Right lobe of liver (tissue), 6 donors: ENCODE measurements at places on chromosomes 1 and 21. TPM values are rescaled to one million over a fixed set of nuclear protein-coding genes. Genes with fewer than 3 reads are reported as not detected.

- no peak overlapping the region for H3K27ac ChIP-seq
- no peaks in the 10 kb centered on the region for H3K27me3 ChIP-seq
- DNase-seq: no peak
- H3K4me1 ChIP-seq: no peaks in the 10 kb centered on the region
Observed at GRCh38 chr21:42590431-42591131, 62.8 kb upstream of the PDE9A start.

SYNC gene
- total RNA-seq: 0.29 TPM

GRCh38 chr1:180254854-180255253 lies 24.8 kb downstream of the LHX4 start:
- H3K27ac ChIP-seq: no peak overlapping the region
- no peaks in the 10 kb centered on the region for H3K27me3 ChIP-seq
- no peak for DNase-seq
- no peaks in the 10 kb centered on the region for H3K4me1 ChIP-seq
- no peak overlapping the region for H3K4me3 ChIP-seq
- no peaks in the 10 kb centered on the region for H3K36me3 ChIP-seq

DNA sequence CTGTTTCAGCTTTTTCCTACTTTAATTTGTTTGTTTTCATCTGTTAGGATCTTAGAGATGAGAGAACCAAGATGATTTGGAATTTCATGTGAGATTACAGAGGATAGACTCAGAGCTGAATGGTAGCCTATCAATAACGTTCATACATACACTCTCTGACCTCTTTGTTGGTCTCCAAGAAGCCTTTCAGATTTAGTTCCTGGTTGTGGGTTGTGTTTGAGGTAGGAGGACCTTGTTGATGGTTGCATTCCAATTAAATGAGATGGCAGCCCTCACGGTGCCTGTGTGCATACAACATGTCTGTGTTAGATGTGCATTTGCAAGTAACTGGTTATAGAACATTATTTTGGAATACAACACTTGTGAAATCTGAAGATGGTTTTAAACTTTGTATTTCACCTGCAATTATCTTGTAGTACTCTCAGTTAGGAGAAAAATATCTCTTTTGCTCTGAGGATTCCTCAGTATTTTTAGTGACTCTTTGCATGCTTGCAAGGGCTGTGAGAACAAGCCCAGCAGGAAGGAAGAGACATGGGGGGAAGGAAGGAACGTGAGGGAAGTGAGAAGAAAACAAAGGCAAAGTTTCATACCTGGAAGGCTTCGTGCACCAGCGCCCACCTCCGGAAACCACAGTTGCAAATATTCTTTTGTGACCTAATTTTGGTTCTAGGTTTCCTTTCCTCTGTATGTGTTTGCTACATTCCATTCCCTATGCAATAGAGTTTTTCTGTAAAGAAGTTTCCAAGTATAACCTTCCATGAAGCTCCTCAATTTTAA lies 291.8 kb downstream of the DISC1 start:
- DNase-seq: no peak
- no peaks in the 10 kb centered on the region for H3K27me3 ChIP-seq
- H3K4me1 ChIP-seq: no peaks in the 10 kb centered on the region
- H3K36me3 ChIP-seq: no peaks in the 10 kb centered on the region
- no peak overlapping the region for H3K27ac ChIP-seq

GRCh38 chr21:37452227-37452626 lies 85.7 kb downstream of the DYRK1A start:
- peaks cover 75% of the 10 kb centered on the region for H3K4me1 ChIP-seq
- DNase-seq: no peak
- H3K4me3 ChIP-seq: no peak overlapping the region

C4BPB gene
- 222 TPM for total RNA-seq

DNA sequence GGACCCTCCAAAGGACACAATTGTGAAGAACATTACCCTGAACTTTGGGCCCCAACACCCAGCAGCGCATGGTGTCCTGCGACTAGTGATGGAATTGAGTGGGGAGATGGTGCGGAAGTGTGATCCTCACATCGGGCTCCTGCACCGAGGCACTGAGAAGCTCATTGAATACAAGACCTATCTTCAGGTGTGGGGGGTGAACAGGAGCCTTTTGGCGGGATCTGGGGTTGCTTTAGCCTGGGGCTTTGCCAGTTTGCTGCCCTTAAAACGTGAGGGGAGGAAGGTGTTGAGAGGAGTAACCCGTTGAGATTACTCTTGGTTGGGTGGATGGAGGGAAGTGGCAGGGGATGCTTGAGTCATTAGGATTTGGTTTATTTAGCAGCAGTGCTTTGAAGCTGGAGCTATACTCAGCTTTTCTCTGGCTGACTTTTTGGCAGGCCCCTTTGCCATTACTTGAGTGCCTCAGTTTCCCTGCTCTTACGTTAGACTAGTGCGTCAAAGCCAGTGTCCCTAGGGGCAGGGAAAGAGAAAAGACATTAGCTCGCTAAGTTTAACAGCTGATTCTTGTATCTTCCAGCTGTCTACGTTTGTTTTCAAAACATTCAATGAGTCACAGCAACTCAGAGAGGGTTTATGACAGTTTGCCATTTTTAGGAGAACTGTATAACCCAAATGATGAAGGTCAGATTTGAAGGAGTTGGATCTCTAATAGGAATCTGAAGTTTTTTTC lies 4.4 kb downstream of the NDUFS2 start:
- H3K27ac ChIP-seq: peak overlapping the region; percentile 58
- H3K4me3 ChIP-seq: no peak overlapping the region
- H3K36me3 ChIP-seq: peaks cover 69% of the 10 kb centered on the region
- no peak for DNase-seq
- H3K4me1 ChIP-seq: no peaks in the 10 kb centered on the region

- no peak overlapping the region for H3K27ac ChIP-seq
- H3K27me3 ChIP-seq: no peaks in the 10 kb centered on the region
- no peak for DNase-seq
- no peak overlapping the region for H3K4me3 ChIP-seq
Observed at GRCh38 chr1:95138223-95138622, 21.1 kb downstream of the TLCD4 start.

DNA sequence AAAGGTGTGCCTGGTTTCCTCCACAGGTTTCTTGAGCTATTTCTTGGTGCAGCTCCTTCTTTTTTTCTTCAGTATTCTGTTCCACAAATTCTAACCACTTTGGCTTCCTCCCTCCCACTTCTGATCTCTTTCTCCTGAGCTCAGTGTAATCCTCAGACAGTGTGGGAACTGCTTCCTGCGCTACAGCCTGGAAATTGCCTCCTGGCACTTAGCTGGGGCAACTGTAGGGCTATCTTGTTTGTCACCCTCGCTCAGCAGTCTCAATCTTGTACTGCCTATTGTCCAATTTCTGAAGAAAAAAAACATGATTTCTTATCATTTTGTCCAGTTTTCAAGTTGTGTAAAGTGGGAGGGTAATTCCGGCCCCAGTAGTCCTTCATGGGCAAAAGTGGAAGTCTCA lies 24.0 kb upstream of the GALNT2 start:
- H3K27me3 ChIP-seq: no peaks in the 10 kb centered on the region
- no peak overlapping the region for H3K4me3 ChIP-seq
- DNase-seq: no peak
- no peaks in the 10 kb centered on the region for H3K4me1 ChIP-seq
- H3K27ac ChIP-seq: no peak overlapping the region
- H3K36me3 ChIP-seq: no peaks in the 10 kb centered on the region

GRCh38 chr1:18299441-18300338 lies 181.0 kb upstream of the KLHDC7A start:
- no peaks in the 10 kb centered on the region for H3K36me3 ChIP-seq
- no peak for DNase-seq
- H3K27me3 ChIP-seq: no peaks in the 10 kb centered on the region
- H3K4me3 ChIP-seq: no peak overlapping the region

GRCh38 chr1:54934869-54935268 lies 45.6 kb upstream of the TMEM61 start:
- H3K27ac ChIP-seq: no peak overlapping the region
- no peaks in the 10 kb centered on the region for H3K36me3 ChIP-seq
- no peak for DNase-seq
- no peak overlapping the region for H3K4me3 ChIP-seq
- H3K27me3 ChIP-seq: no peaks in the 10 kb centered on the region
- H3K4me1 ChIP-seq: no peaks in the 10 kb centered on the region

DNA sequence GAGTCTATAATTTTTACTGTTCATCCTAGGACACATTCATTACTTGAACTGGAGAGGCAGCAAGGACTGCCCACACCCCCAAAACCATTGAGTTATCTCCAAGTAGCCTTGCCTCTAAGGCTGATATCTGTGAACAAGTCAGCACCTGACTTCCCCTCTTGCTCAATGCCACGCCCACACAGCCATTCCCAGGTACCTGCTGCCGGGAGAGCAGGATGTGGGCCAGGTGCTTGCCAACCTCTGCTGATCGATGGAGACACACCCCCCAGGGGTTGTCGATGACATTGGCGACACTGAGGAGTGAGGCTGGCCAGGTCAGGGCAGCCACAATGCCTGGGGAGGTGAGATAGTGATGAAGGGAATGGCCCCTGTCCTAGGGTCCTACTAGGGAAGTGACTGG lies 60.1 kb downstream of the TMCO4 start:
- no peaks in the 10 kb centered on the region for H3K36me3 ChIP-seq
- no peak overlapping the region for H3K27ac ChIP-seq
- no peak overlapping the region for H3K4me3 ChIP-seq
- peak; percentile 68 for DNase-seq
- peaks cover 20% of the 10 kb centered on the region for H3K4me1 ChIP-seq

LY9 gene
- total RNA-seq: 0.37 TPM
